ENCODE measurements at places on chromosomes 11 and 22. TPM values are rescaled to one million over a fixed set of nuclear protein-coding genes. Genes with fewer than 3 reads are reported as not detected.

Gene SLC29A2
- total RNA-seq = 0.48 TPM

Gene KCNJ11
- not detected for total RNA-seq

Gene SIPA1
- 12.6 TPM for total RNA-seq

Gene OTOG
- total RNA-seq = not detected

Gene KRTAP5-1
- not detected for total RNA-seq

Gene CNIH2
- total RNA-seq = 0.98 TPM

Gene TANGO2
- total RNA-seq = 17.3 TPM

Gene TYMP
- 5.3 TPM for total RNA-seq

Gene SYT7
- 0.77 TPM for total RNA-seq

Gene KCNC1
- not detected for total RNA-seq

Gene UBQLNL
- not detected for total RNA-seq

Gene CYP2D6
- total RNA-seq = 0.40 TPM

Gene GRM5
- not detected for total RNA-seq

Gene RNF141
- 11.5 TPM for total RNA-seq

Gene ABCC8
- not detected for total RNA-seq

Gene CD44
- total RNA-seq = 149 TPM

Gene MAP6
- total RNA-seq = 0.40 TPM

Gene HOATZ
- not detected for total RNA-seq

Gene OR2AT4
- total RNA-seq = under 0.01 TPM

Gene LRRC4C
- not detected for total RNA-seq

Gene NEU3
- 5.9 TPM for total RNA-seq

Gene PGA5
- not detected for total RNA-seq

Gene GGTLC3
- not detected for total RNA-seq

Gene RBFOX2
- 83.1 TPM for total RNA-seq

Gene OR51I1
- not detected for total RNA-seq

Gene SCGB1D2
- not detected for total RNA-seq

Gene HEPN1
- not detected for total RNA-seq

Gene KRTAP5-10
- total RNA-seq = not detected

Gene PLAAT4
- 18.3 TPM for total RNA-seq

Gene PGM2L1
- total RNA-seq = 8.1 TPM

Gene KRTAP5-2
- total RNA-seq = not detected

Gene DDI1
- not detected for total RNA-seq

Gene MRGPRX4
- total RNA-seq = not detected

Gene CST6
- not detected for total RNA-seq

Gene IRAG1
- total RNA-seq = not detected

Gene MUC5AC
- not detected for total RNA-seq

Gene SMCO4
- total RNA-seq = 27.5 TPM

Gene CASP12
- total RNA-seq = not detected
